8988T (cell line): ENCODE measurements at places on chromosomes 7 and 10.

GRCh38 chr10:115022733-115023132, 70.4 kb upstream of the ATRNL1 start:
- DNase-seq: no peak

- DNase-seq: no peak
Measured at GRCh38 chr7:108805808-108806397, 236.2 kb downstream of the DNAJB9 start.

DNA sequence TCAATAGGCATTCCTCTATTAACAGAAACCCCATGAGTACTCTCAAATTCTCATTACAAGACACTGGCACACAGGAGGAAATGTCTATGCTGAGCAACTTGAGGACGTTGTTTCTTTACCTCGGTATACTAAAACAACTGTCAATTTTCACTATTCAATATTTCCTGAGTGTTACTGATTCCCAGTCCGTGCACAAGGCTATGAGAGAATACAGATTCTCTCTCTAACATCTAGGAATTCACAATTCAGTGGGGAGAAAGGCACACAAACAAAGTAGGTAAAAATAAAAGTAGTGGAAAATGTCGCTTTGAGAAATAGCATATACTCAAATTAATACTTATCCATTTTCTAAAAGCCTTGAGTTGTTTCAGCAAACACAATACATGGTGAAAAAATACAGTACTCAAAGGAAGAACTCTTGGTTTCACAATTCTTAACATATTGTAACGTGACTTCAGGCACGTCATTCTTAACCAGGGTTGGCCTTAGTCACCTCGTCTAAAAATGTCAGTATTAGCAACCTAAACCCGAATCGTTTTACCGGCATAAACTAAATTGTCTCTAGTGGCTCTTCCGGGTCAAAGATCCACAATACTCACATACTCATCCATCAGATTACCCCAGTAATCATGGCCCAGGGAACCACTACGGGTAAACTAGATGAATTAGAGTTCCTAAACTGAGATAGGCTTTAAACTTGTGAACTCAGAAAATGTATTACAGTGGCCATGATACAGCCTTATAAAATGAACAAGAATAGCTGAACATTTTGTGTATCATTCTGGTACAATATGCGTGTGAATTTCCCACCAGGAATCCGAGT, 1.5 kb downstream of the IPMK start:
- no peak for DNase-seq

DNA sequence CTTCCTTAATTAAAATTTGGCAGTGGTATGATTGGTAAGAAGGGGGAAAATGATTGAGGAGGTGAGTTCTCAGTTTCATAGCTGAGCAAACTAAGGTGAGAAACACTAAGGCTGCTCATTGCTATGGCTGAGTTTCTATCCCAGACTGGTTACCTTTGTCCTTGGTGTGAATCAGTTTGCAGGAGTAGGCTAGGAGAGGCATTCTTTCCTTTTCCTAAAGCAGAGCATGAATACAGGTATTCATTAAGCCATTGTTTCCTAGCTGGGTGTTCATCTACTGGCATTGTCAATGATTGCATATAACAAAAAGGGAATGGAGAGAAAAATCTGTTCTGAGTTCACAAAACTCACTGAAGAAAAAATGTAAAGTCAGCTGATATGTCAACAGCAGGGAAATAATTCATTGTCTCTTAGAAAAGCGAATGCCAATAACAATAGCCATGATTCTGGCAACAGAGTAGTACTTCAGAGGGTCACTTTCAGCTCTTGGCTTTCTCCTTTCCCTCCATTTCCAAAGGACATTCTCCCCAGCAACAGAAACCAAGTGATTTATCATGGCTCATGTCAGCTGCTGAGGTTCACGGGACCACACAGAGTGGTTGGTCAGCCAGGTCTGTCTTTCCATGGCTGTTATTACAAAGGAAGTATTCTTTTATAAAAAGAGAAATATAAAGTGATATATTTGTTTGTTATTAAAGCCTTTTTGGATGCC, 234.0 kb downstream of the BICC1 start:
- no peak for DNase-seq

GRCh38 chr10:33136271-33136670, 178.2 kb upstream of the ITGB1 start:
- DNase-seq: no peak

DNA sequence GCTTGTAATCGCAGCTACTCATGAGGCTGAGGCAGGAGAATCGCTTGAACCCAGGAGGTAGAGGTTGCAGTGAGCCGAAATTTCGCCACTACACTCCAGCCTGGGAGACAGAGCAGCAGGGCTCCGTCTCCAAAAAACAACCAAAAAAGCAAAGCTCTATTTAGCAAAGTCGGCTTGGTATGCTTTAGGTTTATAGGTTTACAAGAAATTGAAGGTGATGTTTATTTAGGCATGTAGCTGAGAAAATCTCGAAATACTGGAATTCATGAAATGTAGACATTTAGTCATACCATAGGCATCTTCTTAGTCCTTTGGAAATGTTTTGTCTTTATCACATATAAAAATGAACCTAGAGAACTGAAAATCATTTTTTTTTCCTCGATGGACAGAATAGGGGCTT, 453.8 kb upstream of the ANKRD30A start:
- no peak for DNase-seq

DNA sequence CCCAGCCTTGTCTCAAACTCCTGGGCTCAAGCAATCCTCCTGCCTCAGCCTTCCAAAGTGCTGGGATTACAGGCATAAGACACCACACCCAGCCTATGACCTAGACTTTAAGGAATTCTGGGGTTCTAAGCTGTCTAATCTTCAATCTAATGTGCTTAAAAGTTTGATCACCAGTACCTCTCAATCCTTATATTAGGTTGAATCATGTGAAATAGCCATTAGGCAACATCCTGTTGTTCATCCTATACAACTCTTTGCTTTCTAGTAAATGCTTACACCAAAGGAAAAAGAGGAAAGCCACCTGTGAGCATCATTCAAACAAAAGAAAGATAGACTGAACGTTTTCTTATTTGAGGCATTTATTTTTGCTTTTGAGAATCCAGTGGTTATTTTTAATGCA, 56.0 kb downstream of the ATOH7 start:
- DNase-seq: no peak

DNA sequence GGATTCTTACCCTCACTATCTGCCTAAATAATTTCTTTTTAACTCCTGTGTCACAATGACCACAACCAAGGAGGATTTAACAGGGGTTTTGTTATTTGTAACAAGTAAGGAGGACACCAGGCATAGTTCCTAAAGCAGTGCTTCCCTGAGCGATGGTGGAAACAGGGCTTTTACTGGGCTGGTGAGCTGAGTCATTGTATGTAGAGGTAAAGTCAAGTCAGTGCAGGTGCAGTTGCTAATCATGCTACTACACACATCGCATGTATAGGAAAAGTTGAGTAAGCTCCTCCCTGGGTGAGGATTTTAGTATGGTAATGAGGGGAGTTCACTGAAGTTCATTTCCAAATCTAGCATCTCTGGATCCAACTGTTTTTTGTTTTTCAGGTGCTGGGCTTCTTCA, 22.9 kb upstream of the ABCA13 start:
- no peak for DNase-seq

GRCh38 chr10:71075759-71076472, 136.5 kb upstream of the UNC5B start:
- DNase-seq: peak; percentile 11

DNA sequence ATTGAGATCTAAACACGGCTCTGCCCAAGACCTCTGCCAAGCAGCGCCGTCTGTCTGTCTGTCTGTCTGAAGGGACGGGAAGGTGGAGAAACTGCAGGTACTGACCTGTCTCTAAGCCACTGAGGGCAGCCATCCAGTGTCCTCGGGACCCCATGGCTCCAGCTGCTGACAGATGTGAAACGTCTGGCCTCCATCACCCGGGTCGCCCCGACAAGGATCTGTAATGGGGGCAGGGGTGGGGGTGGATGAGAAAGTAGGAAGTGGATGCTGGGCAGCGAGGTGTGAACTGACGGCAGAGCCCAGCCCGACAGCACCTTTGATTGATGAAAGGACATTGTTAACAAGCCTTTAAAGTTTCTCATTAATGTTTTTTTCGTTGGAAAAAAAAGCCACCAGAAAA, 193.1 kb downstream of the EBF3 start:
- DNase-seq: no peak

DNA sequence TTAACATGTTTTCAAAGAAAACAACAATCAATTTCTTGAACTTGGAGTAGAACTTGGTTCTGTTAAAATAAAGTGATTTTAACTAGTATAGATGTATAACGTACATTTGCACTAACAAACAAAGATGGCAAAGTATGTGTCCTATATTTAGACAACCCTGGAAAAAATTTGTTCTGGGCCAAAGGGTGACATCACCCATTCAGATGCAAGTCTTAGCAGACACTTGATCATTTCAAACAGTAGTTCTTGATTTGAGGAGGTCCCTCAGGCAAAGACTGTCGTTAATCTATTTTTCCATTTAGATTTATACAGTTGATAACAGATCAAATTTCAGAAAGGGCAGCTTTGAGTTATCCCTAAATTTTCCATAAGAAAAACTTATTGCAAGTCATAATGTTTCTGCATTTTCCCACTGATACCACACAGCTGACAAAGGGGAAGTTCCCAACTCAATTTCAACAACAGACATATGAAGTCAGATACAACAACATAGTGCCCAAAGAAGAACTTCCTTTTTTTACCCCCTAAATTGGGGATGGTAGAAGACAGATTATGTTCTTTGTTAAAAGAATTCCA, 5.2 kb downstream of the NMT2 start:
- DNase-seq: no peak

GRCh38 chr7:100585511-100586265, at the start of gene LRCH4:
Gene LRCH4 (minus strand): TSS chr7:100586129. CDS start chr7:100586100, 29 bp downstream.
- DNase-seq: peak; percentile 96

DNA sequence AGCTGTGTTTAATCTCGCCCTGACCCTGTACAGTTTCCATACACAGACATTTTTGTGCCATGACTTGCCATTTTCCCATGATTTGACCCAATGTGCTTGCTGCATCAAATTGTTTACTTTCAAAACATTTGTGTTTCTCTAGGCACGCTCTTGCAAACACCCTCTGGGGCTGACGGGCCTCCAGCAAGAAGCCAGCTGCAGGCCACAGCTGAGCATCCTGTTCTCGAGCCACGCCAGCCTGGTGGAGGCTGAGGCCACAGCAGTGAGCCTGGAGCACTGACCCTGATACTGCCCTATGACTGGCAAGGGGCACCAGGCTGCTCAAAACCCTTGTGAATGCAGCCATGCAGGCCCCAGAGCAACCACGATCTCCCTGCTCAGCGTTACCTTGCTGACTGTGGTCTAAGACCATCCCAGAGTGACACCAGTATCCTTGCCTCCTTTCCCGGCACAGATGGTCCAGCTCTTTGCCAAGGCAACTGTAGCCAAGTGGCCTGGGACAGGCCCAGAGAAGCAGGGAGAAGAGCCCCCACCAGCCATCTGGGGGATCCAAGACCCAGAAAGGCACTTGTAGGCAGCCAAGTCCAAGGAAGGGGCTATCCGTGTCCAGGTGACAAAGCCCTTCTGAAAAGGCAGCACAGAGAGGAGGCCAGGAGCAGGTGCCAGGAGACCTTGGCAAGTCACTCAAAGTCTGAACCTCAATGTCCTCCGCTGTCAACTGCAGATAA, 78.5 kb downstream of the OAT start:
- DNase-seq: no peak

DNA sequence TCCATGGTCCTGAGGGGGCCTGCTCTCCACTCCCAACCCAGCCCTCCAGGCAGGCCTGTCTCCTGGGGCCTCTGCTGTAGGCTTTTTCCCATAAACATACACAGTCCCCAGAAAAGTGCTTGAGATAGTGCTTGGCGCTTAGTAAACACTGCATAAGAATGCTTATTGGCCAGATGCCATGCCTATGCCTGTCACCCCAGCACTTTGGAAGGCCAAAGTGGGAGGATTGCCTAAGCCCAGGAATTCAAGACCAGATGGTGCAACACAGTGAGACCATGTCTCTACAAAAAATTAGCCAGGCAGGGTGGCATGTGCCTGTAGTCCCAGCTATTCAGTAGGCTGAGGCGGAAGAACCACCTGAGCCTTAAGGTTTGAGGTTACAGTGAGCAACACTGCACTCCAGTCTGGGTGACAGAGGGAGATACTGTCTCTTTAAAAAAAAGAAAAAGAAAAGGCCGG, 24.6 kb upstream of the ASL start:
- no peak for DNase-seq

DNA sequence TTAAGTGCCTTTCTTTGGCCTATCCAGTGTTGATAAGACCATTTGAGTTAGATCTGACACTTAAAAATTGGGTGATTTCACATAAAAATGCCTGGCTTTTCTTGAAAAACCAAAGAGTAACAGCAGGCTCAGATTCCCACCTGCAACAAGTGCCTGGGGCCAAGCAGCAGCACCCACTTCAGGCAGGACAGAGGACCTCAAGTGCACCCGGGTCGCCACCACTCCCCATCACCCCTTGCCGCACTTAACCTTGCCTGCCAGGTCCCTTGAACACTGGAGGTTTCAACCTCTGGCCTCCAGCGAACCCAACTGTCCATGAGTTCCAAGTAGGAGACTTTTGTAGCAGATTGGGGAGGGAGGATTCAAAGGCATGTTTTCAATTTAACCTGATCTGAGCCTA, 30.8 kb downstream of the PDIA4 start:
- no peak for DNase-seq

DNA sequence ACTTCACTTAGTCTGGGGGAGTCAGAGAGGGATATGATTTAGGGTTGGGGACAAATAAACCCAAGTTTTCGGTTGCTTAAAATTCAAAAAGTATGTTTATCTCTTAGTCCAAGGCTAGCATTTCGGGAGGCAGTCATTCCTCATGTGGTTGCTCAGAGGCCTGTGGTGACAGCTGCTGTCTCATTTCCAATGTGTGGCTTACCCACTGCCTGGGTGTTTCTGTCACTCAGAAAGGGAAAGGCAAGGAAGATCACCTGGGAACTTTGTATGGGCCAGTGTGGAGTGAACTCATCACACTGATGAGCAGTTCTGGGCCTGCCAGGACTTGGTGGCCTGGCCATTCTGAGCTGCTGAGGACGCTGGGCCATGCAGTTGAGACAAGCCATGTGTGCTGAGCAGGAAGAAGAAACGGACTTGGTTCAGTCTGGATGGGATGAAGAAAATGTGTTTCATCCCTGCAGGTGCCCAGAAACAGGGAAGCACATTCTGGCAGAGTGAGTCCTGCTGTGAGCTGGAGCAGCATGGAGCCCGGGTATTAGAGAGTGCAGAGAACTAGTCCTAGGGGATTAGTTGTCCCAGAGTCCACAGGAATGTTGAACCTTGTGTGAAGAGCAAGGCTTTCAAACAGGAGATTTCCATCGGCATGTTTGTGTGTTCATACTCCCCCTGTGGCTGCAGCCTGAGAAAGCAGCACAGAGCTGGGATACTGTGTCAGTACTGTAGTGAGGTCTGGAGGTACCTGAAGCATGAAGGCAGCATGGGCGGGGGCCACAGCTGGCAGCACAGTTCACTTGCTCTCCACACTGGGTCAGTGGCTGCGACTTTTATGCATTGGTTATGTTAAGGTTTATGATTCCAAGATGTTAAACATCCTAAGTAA, 211.1 kb upstream of the IGFBP3 start:
- DNase-seq: no peak

GRCh38 chr7:144785521-144785920, 50.3 kb downstream of the TPK1 start:
- DNase-seq: no peak
